ENCODE measurements at places on chromosomes 7 and 10.

GRCh38 chr10:26367771-26368170 lies 70.4 kb upstream of the APBB1IP start:
- peak; percentile 37 for DNase-seq

DNA sequence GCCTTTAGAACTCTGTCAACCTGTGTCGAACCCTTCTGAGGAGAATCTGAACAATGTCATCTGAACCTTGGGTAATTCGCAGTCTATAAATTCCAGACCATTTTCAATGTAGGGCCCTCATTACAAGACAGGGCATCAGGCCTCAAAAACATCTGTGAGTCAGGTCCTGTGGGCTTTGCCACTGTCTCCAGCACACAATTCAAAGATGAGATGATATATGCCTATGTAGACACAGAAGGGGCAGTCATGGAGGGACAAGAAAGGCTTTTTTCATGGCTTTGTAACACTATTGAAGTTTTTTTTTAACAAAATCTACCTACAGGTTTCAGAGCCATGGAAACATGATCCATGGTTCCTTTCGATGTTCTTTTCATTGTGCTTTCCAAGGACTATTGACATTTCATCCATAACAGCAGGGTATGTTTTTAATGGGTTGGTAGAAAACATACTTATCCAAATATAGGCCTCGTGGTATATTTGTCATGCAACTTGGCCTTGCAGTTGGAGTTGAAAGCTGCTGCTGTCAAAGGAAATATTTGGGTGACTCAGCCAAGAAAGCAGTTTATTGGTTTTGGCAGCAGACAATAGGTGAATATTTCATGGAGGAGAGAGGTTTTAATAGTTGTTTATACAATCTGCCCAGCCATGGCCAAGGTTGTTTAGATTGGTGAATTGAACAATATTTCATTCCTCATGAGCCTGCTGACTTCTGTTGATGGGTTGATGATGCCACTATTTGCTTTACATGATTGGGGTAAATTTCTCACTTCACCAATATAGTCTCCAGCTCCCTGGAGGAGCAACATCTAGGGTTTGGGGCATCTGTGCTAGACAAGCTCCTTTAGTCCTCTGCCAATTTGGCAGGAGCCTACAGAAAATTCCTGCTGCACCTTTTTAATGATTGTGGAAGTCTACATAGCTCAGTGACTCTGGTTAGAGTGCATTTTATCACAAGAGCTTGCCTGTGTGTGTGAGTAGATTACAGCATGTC lies 158.4 kb upstream of the TMEM72 start:
- peak; percentile 39 for DNase-seq

DNA sequence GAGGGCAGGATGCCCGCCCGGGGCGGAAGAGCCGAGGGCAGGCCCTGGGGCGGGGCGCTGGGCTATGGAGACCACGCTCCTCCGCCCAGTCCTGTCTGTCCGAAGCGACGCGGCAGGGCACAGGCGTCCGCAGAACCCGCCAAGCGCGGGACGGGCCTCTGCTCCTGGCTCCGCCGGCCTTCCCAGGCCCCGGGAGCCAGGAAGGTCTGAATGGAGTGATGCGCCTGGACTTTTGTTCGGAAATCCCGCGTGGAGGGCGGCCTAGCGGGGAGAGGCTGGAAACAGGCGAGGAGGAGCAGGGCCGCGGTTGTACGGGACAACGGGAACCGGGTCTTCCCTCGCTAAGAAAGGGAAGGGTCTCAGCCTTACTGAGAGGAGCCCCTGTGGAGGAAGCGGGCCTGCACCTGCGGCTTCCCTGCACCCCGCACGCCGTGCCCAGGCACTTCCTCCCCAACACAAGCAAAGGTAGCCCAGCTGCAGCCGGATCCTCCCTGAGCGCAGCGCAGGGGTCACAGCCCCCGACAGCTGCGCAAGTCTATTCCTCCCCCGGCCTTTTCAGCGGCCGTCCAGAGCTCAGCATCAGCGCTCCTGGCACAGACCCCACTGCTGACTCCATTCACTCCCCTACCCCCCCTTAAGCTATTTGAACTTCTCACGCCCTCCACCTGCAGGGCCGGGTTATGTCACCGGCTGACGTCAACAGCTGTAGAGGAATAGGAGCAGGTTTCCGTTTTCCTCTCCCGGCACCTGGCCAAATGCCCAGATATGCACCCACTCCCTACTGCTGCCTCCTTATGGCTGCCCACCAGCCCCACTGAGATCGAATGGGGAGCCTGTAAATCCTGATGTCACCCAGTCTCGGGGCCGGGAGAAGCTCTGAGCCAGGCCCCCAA lies 143.2 kb upstream of the RET start:
- DNase-seq = no peak

DNA sequence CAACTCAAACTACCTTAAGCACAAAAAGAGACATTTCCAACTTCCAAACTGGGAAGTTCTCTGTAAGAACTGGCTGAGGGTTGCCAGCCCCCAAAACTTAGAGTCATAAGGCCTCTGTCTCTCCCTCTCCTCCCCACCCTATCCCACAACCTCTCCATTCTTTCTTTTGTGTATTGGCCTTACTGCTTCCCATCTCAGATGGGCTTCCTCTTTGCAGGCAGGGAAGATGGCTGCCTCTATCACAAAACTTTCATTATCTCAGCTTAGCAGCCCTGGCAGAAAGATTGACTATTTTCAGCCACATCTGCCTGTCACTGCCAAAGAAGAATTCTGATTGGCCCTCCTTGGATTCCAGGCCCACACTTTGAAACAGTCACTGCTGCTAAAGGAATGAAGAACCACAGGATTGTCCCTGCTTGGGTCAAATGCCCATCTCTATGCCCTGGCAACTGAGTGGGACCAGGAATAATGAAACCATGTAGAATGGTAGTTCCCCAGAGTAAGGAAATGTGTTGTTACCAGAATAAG lies 58.0 kb upstream of the PRKAR2B start:
- DNase-seq = no peak

DNA sequence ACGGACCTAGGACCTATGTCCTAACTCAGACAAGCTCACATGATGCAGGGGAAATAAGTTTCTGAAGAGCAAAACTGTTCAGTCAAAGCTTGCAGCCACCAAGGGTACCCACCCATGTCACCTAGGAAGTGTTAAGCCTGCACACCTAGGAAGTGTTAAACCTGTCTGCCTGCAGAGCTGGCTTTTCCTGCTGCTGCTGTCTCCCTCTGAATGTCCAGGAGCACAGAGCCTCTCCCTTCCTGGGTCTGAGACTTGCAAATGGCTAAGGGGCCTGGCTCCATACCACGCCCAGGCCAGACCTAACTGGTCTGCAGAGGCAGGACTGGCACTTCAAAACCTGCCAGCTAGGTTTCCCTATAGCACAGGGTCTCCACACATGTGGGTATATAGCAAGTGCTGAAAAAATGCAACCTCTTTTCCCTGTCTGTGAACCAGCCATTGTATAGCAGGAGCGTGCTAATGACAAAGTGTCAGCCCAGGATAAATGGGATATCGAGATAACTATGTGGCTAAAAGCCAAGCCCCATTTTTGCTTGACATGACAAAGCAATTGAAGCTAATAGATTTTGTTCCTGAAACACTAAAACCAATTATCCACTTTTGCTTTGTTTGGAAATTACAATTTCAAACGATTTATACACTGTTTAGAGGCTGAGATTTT lies 1.5 kb downstream of the GDF2 start:
- DNase-seq = no peak

DNA sequence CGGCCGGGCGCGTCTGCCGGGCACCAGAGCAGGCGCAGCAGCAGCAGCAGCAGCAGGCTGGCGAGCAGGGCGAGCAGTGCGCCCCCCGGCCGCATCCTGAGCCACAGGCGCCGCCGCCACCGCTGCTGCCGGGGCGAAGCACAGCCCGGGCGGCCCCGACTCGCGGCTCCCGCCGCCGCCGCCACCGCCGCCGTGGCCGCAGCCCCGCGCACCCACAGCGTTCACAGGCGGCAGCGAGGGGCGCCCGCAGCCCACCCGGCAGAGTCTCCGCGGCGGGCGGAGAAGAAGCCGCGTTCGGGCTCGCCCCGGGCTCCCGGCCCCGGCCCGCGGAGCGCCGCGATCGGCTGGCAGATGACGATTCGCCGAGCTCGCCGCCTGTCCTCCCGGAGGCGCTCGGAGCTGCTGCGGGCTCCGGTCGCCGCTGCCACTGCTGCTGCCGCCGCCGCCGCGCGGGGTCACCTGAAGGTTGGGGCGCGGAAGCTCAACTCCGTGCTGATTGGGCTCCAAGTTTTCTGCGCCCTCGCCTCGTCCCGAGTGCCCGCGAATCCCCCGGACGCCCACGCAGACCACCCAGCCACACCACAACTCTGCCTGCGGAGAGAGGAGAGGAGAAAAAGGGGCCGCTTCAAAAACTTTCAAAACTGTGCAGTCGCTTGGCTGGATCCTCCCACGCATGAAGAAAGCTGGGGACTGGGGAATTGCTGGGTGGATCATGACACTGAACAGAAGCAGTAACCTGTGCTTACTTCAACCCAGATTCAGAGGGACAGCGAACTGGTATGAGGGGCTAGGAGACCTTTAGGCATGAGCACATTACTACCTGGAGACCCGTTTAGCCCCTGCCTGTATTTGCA lies at the start of gene ST8SIA6:
ST8SIA6 (minus strand) TSS at position 435 of the 854 bp plus-strand sequence; CDS start at position 95, 340 bp downstream.
- peak; percentile 32 for DNase-seq

- no peak for DNase-seq
These were observed 215.4 kb downstream of the TWIST1 start for GRCh38 chr7:18901982-18902421.

DNA sequence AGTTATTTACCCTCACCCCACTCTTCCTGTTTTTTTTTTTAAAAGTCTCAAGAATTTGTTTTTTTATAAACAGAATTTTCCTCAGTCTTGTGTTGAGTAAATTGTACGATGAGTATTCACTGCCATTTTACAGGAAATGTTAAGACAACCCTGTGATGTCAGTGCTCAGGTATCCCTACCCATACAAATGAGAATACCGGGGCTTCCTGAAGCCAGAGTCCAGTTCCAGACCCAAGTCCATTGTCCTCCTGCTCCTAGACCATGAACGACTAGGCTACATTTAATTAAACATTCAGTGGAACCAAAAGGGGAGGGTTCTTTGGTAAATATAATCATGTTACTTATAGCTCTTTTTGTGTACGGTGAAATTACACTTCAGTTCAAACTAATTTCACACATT lies 79.2 kb downstream of the GNAI1 start:
- no peak for DNase-seq

DNA sequence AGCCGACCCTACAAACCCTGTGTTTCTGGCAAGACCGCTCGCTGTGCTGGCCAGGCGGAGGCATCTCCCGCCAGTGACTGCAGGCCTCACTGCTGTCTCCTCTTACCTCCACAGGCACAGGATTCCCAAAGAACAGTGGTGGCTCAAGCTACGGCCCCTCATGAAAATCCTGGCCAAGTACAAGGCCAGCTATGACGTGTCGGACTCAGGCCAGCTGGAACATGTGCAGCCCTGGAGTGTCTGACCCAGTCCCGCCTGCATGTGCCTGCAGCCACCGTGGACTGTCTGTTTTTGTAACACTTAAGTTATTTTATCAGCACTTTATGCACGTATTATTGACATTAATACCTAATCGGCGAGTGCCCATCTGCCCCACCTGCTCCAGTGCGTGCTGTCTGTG lies 36.2 kb downstream of the PITRM1 start:
- DNase-seq = no peak

DNA sequence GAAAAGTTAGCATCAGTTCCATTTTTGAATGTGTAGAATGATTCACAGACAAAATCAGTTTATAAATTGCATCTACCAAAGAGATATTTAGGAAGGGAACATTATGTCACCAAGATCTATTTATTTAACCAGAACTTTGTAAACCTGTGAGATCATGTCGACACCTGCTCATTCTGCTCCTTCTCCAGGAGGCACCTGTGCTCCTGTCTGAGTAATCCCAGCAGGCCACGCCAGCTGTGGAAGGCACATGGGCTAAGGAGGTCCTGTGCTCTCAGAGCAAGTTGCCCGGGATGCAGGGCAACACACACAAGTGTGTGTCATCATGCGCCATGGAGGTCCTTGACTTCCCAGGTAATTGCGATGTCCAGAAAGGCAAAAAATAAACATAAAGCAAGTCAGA lies 45.5 kb upstream of the ADARB2 start:
- DNase-seq = no peak

All from amniotic epithelial cell (primary cell).